Colonic mucosa (tissue), 4 donors: ENCODE measurements at places on chromosomes 6 and 20.

GRCh38 chr6:162833776-162834175 lies 106.0 kb downstream of the PACRG start:
- no peak for DNase-seq

DNA sequence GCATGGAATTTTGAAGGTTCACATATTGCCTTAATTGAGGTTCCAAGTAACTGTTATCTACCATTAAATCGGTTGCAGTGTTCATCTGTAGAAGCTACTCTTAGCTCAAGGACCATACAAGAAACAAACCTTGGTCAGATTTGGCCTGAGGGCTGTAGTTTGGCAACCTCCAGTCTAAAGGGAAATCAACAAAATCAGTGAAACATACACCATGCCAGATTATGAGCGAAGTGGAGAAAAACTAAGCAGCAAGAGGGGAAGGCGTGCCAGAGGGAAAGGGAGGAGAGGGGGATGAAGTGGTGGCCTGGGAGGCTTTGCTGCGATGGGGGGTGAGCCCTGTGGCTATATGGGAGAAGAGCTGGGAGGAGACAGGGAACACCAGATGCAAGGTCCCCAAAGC lies 8.8 kb upstream of the SNAI1 start:
- no peak for DNase-seq

GRCh38 chr6:69917834-69918233 lies 51.5 kb downstream of the COL19A1 start:
- DNase-seq = no peak

DNA sequence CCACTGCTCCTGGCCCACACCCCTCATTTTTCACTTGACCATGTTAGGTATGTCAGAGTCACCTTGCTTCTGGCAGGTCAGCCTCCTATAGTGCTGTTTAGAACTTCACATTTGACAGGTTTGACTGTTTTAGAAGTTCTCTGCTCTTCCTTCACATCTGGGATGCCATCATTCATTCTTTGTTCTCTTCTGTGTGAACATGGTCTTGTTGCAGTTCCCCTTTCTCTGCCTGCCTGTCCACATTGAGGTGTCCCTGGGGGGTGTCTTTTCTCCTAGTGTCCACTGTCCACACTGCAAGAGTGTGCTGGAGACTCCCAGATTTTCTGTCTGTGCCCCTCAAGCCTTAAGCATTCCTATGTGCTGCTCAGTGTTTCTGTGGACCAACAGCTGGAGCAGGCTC lies 89.5 kb downstream of the JARID2 start:
- no peak for DNase-seq

- peak; percentile 35 for DNase-seq
Observed at GRCh38 chr6:56292505-56293181, 45.3 kb upstream of the COL21A1 start.

DNA sequence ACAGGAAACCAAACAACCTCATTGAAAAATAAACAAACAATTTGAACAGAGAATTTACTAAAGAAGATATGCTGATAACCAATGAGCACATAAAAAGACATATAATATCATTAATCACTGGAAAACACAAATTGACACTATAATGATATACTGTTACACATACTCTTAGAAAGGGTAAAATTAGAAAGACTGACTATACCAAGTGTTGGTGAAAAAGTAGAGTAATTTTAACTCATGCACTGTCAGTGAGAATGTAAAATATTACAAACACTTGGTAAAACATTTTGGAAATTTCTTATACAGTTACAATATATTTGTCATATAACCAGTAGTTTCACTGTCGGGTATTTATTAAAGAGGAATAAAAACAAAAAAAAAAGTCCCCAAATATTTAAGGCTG lies 1139.2 kb upstream of the GJE1 start:
- DNase-seq = no peak

- no peak for DNase-seq
Observed at GRCh38 chr6:162917506-162917905, 189.7 kb downstream of the PACRG start.

GRCh38 chr6:27863962-27864905 lies 48.0 kb downstream of the OR2B2 start:
- peak; percentile 45 for DNase-seq

GRCh38 chr20:62061851-62062423 lies 3.7 kb downstream of the TAF4 start:
- no peak for DNase-seq

- no peak for DNase-seq
Observed at GRCh38 chr6:18279422-18279821, 15.1 kb upstream of the DEK start.
